ENCODE measurements at places on chromosomes 13 and 19. TPM values are rescaled to one million over a fixed set of nuclear protein-coding genes. Genes with fewer than 3 reads are reported as not detected.
A peak's percentile ranks its signal among the peaks of the same experiment; 100 is the strongest.

The ZBTB7A gene
- total RNA-seq = 8.2 TPM

The ERICH6B gene
- total RNA-seq = not detected

The TMEM150B gene
- 0.48 TPM for total RNA-seq

The CD37 gene
- 6.5 TPM for total RNA-seq

The ODAD3 gene
- total RNA-seq = 0.48 TPM

The ZNF439 gene
- 26.2 TPM for total RNA-seq

The GGACT gene
- total RNA-seq = 3.5 TPM

- DNase-seq = no peak
These were observed 178.7 kb upstream of the PCDH9 start for GRCh38 chr13:67408798-67409197.

- DNase-seq = no peak
These were observed 829 bp downstream of the REEP6 start for GRCh38 chr19:1491849-1492170.

- no peak for DNase-seq
These were observed 163.2 kb downstream of the TEX29 start for GRCh38 chr13:111483621-111483987.

DNA sequence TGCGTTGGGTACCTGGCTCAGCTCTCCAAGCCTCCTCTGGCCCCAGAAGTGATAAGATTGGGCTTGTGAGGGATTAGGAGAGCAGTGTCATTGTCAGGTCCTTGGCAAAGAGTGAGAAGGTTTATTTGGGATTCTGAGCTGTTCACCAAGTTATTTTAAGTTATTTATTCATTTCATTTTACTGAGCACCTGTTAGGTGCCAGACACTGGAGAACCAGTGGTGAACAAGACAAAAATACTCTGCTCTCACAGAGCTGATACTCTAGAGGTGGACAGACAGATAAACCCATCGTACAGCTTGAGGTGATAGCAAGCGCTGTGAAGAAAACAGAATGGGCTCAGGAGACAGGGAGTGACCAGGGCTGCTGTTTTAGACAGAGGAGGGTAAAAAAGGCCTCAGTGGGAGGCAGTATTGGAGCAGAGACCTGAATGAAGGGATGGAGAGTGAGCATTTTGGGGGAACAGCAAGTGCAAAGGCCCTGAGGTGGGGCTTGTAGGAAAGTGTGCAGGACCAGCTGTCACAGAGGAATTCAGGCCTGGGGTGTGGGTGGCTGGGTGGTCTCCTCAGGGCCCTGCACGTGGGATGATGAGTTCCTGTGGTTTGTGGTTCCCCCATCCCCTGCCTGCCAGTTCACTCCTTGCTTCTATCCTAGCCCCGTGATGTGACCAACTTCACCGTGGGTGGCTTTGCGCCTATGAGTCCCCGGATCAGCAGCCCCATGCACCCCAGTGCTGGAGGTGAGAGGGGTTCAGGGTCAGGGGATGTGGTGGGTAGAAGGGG lies 8.7 kb upstream of the TIMM50 start:
- DNase-seq = no peak

GRCh38 chr13:67017276-67017675 lies 212.9 kb downstream of the PCDH9 start:
- no peak for DNase-seq

DNA sequence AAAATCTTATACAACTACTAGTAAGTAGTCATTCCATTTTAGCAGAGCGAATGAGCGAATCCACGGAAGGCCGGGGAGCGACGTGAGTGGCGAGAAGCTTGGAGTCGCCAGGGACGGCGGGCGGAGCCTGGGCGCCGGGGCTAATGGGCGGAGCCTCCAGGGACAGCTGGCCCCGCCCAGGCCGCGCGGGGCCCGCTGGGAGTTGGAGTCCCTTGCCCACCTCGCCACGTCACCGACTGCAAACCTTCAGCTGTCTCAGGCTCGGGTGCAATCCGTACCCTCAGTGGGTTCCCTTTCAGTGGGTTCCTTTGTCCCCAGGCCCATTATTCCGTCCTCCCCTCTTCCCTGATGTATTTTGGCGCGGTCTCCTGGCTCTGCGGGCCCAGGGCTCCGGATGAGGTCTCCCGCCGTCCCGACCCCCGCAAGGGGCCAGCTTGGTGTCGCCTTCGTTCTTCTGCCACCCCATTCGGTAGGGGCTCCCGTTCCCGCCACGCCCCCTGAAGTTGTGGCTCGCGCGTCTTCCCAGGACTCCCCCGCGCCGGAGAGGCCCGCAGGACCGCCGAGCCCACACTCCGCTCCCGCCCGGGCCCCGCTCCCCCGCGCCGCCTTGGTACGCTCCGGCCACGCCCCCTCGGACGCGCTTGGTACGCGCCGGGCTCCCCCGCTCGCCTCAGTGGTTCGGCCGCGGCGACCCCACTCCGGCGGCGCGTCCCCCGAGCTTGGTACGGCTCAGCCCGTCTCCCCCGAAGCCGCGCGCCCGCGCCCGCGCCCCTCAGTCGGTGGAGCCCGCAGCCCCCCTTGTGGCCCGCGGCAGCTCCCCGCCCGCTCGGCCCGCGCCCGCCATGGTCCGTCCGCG lies at the start of gene PTOV1:
Gene PTOV1, plus strand, starts transcription at position 673 of the 856 bp plus-strand sequence.
- peak; percentile 74 for DNase-seq

DNA sequence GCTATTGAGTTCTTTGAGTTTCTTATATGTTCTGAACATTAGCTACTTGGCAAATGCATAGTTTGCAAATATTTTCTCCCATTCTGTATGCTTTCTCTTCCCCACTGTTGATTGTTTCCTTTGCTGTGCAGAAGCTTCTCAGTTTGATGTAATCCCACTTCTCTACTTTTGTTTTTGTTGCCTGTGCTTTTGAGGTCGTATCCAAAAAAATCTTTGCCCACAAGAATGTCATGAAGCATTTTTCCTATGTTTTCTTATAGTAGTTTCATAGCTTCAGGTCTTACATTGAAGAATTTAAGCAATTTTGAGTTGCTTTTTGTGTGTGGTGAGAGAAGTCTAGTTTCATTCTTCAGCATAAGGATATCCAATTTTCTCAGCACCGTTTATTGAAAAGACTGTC lies 536.7 kb upstream of the ARGLU1 start:
- DNase-seq = no peak

DNA sequence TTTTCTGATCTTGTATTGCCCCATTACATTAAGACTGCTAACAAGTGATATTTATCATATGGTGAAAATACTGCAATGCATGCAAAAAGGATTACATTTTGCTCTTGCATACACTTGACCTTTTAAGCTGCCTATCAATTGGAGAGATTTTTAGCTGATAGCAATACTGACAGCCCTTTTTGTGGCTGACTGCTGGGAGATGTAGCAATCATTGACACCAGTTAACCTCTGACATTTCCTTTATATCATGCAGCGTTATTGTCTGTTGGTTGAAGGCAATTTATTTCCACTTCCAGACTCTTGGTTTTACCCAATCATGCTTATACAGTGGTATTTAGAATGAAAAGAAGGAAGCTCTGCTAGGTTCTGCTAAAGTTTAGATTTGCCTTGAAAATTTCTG lies 364.0 kb downstream of the LMO7 start:
- DNase-seq = no peak

DNA sequence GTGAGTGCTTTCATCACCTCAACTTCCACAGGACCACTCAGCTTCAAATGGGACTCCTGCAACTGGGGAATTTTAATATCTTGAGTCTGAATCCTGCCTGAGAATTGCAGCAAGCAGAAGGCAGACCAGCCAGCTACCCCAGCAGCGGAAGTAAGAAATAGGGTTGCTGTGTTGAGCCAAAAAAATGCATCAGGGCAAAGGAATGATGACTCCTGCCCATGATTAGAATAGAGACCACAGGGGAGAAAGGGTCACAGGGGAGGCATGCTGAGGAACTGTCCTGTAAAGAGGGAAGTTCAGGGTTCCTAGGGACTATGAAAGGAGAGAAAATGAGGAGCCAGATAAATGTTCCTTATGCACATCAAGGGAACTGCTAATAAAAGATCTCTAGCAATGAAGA lies 370.2 kb downstream of the KCTD12 start:
- no peak for DNase-seq

Measured in urinary bladder (tissue), 4 donors.